ENCODE measurements at places on chromosomes 3 and 15.

DNA sequence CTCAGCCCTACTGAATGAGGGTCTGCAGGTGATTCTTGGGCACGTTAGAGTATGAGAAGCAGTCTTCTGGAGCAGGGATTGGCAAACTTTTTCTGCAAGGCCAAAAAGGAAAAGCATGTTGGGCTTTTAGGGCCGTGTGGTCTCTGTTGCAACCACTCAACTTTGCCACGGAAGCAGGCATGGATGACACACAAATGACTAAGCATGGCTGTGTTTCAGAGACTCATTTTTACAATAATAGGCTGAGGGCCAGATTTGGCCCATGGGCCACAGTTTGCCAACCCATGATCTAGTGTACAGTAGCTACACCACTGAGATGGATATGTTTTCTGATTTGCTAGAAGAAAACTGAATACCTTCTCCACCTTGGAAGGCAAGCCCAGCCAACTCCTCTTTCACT, 66.1 kb upstream of the PRICKLE2 start:
- no peak for DNase-seq

DNA sequence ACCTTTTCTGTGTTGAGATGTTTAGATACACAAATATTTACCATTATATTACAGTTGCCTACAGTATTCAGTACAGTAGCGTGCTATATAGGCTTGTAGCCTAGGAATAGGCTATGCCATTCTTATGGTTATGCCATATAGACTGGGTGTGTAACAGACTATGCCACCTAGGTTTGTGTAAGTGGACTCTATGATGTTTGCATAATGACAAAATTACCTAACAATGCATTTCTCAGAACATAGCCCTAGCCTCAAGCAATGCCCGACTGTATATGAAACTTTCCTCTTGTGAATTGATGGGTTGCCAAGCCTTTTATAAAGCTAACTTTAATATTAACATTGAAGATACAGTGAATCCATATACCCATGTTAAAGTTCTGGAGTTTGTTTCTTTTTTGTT, 10.3 kb upstream of the PHLDB2 start:
- DNase-seq: no peak

- no peak for DNase-seq
These were observed 8.8 kb upstream of the NPHP3 start for GRCh38 chr3:132730891-132731580.

DNA sequence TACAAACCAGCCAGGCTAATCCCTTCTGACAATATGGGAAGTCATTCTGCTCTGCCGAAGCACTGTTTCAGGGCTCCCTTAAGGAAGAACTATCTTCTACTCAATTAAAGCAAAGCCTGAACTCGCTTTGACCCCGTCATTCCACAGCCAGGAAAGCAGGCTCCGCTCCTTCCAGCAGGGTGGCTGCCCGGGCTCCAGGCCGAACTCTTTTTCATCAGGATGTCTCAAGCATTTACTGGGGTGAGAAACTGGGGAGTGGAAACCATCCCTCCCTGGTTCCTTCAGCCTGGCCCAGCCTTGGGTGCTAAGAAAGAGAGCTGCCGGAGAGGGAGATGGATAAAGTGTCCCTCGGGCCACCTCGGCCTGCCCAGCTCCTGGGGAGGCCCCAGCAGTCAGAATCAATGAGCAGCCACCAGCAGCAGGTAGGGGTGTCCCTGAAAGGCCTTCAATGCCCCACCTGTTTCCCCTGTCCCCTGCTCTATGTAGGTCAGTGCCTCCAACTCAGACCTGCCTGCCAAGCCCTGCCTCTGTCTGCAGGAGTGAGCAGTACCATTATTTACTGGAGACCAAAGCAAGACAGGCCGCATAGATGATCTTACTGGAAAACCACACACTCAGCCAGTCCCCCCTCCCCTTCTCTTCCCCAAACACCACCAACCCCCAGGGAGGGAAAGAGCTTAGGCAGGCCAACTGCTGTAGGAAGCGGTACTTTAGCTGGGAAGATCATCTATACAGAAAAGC, 225.6 kb upstream of the TLE3 start:
- DNase-seq: no peak

- no peak for DNase-seq
These were observed 62.7 kb downstream of the RHCG start for GRCh38 chr15:89433686-89434085.

GRCh38 chr15:72783004-72783639, 436 bp downstream of the ADPGK start:
- DNase-seq: peak; percentile 21

GRCh38 chr3:51163051-51163450, 222.0 kb upstream of the MANF start:
- no peak for DNase-seq

GRCh38 chr15:88393719-88394519, 73.3 kb downstream of the MRPL46 start:
- DNase-seq: no peak

- no peak for DNase-seq
These were observed 291.8 kb downstream of the UBE2E2 start for GRCh38 chr3:23494967-23495366.

GRCh38 chr3:147415874-147416273, 6.7 kb downstream of the ZIC1 start:
- no peak for DNase-seq

DNA sequence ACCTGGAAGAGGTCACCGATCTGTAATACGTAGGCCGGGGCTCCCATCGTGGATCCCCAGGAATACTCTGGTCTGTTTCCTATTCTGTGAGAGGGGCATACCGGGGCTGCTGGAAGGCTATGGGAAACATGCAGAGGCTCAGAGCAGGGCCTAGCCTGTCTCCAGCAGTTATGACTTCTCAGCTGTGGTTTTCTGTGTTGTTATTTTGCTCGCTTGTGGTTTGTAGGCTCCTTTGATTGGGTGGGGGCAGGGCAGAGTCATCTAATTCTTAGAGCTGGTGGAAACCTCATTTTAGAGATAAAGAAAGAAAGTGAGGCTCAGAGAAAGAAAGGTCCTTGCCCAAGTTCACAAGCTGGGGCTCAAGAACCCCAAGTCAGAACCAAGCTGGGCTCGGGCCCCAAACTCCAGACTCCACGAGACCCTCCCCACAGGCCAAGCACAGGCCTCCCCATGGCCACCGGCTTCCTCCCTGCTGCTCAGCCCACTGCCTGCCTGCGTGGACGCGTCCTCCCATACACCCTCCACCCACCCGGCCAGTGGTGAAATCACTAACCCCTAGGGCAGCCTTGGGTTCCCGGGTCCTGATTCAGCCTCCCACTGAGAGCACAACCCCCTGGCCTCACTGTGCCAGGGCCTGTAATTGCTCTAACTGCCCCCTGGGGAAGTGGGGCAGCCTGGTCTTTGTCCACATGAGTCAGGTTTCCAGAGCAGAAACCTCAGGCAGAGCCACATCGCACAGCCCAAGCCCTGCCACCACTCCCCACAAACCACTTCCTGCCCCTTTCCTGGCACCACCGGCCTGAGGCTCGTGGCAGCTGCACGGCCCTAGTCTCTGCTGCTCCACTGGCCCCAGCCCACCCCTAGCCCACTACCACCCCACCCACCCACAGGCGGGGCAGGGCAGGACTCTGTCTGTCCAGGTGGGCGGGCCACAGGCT, 270.8 kb downstream of the UACA start:
- DNase-seq: peak; percentile 64

DNA sequence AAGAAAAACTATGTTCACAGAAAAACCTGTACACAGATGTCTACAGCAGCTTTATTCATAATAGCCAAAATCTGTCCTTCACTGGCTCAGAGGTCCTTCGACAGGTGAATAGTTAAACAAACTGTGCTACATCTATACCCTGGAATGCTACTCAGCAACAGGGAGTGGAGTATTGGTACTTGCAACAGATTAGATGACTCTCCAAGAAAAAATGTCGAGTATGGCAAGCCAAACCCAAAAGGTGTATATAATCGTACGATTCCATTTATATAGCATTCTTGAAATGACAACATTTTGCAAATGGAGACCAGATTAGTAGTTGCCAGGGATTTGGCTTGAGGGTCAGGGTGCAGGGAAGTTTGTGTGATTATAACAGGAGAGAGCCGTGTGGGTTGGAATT, 22.4 kb upstream of the RGMA start:
- no peak for DNase-seq

GRCh38 chr3:88010810-88011209, 48.0 kb downstream of the CGGBP1 start:
- DNase-seq: no peak

DNA sequence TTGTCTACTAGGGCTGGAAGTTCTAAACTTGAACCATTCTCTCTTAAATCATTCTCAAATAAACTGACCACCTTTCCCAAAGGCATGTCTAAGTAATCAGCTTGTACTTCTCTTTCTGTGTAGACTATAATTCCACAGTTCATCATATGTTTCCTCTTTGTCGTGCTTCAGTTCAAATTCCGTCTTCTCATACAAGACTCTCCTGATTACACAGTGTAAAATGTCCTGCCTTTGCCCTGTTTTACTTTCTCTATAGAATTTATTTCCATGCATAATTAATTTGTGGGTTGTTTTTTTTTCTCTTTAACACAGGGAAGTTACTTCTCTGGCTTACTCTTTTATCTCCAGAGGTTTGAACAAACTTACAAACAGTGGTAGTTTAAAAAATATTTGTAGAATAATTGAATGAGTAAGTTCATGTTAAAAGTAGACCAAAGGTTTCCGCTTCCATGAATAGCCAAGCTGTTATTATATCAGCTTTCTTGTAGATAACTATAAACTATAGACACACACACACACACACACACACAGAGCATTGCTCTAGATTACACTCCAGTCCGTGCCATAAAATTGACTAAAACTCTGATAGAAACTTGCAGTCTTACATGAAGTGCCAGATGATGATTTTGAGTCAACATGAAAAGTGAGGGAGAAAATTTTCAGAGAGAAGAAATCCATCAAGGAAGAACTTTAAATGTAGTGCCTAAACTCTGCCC, 119.0 kb downstream of the SUCNR1 start:
- DNase-seq: no peak

DNA sequence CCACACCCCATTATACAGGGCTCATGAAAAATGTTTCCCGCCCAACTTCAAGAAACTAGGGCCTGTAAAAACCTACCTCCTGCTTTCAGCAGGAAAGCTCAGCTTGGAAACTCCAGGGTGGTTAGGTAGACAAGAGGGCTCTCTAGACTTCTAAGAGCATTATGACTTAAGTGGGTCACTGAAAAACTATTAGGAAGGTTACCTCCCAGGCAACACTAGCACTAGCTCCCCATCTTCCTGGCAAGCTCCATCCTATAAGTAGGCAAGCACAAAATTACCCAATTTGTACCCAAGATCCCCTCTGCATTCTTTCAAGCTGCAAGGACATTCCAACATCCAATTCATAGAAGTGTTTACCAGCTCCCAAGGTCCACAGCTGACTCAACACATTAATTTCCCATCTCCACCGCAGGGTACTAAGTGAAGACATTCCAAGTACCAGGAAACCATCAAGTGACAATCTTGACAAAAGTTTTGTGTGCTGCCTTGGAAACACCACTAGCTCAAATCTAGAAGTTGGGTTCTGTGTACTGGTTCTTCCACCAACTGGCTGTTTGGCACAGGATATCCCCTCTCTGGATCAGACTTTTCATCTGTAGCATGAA, 46.9 kb downstream of the WNT5A start:
- DNase-seq: no peak

DNA sequence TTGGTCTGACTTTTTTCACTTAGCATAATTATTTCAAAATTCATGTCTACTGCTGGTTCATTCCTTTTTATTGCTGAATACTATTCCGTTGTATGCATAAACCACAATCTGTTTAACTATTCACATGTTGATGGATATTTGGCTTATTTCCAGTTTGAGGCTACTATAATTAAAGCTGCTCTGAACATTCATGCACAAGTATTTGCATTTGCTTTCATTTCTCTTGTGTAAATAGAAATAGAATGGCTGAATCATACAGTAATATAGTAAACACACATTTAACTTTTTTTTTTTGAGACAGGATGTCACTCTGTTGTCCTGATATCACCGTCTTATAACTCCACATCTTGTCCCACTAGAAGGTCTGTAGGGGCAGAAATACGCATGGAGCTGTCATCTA, 57.3 kb downstream of the NMNAT3 start:
- DNase-seq: no peak

DNA sequence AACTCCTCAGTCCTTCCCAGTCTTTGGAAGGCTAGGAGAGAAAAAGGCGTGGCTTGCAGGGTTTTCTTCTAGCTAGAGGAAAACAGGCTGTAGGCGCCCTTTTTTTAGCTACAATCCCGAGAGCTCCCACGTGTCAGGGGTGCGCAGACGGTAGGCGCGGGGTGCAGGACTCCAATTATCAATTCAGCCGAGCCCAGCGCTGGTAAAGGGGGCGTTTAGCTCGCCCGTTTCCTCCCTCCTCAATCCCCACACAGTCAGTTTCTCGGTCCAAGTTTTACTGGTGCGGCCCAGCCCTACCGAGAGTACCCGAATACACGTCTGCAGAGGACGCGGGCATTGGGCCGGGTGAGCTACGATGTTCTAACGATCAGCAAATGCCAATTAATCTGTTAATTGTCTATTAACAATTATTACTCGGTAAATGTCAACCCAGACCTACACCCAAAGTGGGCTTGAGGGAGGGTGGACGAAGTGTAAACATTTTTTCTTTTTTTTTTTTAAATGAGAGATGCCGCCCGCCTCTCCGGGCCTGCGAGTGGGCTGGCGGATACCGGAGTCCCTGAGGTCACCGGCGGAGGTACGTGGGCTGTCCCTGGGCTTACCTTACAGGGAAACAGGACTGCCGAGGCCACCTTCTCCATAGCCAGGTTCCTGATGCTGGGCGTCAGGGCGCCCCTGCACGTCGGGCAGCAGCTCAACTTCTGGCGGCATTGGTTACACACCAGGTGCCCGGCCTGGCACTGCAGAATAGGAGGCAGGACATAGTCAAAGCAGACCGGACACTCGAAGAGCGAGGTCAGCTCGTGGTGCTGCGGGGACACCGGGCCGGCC, 923 bp downstream of the SIAH2 start:
- no peak for DNase-seq

- no peak for DNase-seq
These were observed 34.8 kb downstream of the LIPC start for GRCh38 chr15:58466566-58466965.

GRCh38 chr3:177881351-177881750, 654.9 kb upstream of the KCNMB2 start:
- DNase-seq: no peak

DNA sequence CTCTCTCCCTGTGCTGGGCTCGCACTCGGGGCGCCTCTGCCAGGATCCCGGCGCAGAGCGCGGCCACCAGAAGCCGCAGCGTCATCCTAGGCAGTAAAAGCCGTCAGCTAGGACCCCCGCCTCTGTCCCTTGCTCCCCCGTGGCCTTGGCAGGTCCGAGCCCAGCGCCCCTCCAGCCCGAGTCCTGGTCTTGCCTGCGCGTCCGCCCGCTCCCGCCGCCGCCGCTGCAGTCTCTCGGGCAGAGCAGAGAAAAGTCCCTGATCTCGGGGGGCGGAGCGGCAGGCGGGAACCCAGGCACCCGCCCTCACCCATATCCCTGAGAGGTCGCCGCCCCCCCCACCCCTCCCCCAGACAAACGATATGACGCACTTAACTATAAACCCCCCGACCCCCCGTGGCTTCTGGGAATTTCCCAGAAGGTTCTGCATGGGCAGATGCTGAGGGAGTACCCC, at the start of gene COL7A1:
COL7A1 (minus strand) TSS at position 255 of the 451 bp plus-strand sequence; CDS start at position 85, 170 bp downstream.
- DNase-seq: no peak

GRCh38 chr3:173690542-173691180, 293.1 kb downstream of the NLGN1 start:
- no peak for DNase-seq
